ENCODE measurements at places on chromosomes 11 and 22.

- DNase-seq, result no peak
Measured at GRCh38 chr11:125304136-125304535, 139.6 kb downstream of the PKNOX2 start.

- DNase-seq, result no peak
Measured at GRCh38 chr11:59532620-59533019, 21.3 kb downstream of the OR4D9 start.

- no peak for DNase-seq
Measured at GRCh38 chr11:129048911-129049310, 106.2 kb upstream of the TP53AIP1 start.

GRCh38 chr11:83448686-83449085 lies 162.5 kb upstream of the CCDC90B start:
- no peak for DNase-seq

DNA sequence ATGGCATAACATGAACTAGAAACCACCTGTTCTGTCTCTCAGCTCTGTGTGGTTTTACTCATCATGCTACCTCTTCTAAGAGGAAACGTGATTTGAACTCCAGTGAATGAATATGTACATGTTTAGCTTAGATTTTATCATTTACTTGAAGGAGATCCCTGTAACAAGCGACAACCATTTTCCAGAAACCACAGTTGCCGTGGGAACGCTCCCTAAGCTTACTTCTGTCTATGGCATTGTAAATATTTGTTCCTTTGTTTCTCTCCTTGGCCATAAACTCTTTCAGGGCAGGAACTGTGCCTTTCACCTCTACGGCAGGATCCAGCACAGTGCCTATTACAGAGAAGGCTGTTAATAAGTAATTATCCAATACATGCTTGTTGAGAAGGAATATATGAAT lies 17.1 kb upstream of the TPH1 start:
- DNase-seq, result no peak

DNA sequence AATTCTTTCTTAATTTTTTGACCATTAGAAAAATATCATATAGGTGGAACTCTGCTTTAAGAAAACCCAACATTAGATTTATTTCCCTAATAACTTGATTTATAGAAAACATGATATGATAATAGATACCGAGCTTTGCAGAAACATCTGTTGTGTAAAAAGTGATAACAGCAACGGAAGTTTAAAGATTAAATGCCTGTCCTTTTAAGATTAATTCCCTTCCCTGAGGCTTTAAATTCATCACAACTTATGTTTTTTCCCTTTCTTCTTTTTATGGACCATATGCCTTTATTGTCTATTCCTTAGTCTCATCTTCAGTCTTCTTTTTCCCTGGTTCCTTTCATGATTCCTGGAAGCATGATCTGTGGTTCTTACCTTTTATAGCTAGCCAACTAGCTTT lies 1.9 kb downstream of the USP47 start:
- no peak for DNase-seq

DNA sequence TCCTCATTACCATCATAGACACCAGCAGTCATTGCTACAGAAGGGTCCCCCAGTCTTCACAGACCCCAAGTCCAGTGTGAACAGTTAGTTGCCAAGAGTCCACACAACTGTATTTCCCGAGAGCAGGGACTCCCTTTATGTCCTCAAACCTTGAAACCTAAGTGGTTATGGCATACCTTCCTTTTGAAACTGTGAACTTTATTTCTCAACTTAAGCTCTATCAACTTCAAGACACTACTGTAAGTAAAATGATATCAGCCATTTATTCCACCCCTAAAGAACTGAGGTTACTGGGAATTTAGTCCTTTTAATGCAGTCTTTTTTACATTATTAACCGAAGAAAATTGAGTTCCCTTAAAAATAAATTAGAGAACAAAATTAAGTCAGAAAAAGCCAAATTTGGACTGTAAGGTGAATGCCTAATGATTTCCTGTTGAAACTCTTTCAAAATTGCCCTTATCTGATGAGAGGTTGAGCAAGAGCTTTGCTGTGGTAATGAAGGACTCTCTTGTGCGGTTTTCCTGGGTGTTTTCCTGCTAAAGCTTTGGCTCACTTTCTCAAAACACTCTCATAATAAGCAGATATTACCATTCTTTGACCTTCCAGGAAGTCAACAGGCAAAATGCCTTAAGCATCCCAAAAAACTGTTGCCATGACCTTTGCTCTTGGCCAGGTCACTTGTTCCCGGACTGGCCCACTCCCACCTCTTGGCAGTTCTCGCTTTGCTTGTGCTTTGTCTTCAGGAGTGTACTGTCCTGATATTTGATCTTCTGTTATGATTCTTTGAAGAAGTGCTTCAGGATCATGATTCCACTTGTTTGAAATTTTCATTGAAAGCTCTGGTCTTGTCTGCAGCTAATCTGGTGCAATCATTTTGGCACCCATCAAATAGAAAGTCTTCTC lies 765.4 kb upstream of the ANO3 start:
- DNase-seq, result no peak

DNA sequence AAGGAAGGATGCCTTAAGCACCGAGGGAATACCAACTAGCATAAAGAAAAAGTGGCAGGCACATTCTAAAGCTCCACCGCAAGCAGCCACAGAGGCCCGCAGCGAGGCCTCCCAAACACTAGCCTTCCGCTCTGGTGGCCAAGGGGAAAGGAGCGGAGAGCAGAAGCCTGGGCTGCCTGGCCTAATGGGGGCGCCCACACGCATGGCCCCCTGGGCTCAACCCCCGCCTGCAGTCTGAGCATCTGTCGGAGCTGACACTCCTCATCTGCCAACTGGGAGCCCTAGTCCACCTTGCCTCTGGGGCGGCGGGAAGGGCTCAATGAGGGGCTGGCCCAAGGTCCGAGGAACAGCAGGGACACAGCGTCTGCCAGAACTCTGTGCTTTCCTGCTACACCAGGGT lies 50.1 kb upstream of the WNT11 start:
- no peak for DNase-seq

GRCh38 chr11:14529951-14530350 lies 9.8 kb upstream of the PSMA1 start:
- no peak for DNase-seq

DNA sequence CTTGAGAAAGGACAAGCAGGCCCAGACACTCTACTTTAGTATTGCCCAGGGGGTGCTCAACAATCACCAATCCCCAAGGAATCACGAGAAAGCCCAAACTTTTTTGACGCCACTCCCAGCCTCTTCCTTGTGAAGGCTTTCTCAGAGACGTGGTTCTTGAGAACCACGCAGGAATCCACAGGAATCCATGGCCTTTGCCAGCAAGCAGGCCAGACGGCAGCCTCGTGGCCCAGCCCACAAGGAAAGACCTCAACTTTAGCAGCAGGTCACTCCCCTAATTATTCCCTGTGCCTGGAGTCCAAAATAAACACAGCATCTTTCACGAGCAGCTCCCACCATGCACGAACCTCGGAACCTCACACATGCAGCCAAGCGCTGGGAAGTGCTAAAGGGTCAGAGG lies 104.2 kb downstream of the WT1 start:
- DNase-seq, result no peak

GRCh38 chr22:30104501-30105156 lies 24.4 kb downstream of the HORMAD2 start:
- DNase-seq, result no peak

DNA sequence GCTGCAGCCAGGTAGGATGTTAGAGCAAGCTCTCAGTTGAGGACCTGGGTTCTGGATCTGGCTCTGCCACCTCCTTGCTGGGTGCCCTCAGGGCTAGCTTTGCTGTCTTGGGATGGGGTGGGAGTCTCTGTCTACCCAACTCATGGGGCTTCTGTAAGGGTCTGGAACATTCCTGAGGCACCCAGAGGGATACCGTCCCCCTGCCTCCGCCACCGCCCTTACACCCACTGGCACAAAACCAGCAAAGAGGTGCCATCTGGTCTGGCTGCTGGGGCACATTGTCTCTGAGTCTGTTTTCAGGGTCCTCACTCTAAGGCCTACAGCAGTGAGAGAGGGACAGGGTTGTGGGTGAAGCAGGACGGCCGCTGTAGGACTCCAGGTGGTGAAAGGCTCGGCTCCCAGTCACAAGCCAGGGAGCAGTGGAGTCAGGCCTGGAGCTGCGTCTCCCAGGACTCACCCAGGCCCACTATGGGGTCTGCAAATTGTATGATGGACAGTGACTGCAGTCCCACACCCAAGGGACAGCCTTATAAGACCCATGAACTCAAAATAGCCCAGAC lies 84.9 kb downstream of the MORC2 start:
- no peak for DNase-seq

DNA sequence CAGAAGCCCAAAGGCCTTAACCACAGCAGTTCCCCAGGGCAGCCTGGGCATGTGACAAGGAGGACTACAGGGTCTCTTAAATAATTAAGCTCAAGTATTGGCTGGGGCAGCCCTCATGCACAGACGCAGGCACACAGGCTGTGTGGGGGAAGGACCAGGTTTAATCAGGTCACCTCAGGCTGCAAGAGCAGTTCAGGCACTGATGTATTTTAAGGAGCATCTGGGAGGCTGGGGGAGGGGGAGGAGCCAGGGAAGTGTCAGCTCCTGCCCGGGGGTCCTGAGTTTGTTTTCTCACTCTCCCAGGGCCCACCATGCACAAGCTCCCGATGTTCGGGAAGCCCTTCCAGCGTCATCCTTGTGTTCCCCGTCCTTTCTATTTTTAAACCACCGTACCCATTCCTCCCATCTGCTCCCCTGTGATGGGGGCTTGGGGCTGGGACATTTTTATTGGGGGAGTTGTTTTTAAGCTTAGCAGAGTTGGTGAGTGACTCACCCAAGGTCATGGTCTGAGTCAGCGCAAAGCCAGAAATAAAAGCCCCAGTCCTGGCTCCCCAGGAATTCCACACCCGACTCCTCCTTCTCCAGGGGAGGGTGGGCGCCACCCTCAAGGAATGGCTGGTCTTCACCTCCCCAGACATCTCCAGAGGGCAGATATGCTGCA lies 2.4 kb downstream of the CSDC2 start:
- no peak for DNase-seq

DNA sequence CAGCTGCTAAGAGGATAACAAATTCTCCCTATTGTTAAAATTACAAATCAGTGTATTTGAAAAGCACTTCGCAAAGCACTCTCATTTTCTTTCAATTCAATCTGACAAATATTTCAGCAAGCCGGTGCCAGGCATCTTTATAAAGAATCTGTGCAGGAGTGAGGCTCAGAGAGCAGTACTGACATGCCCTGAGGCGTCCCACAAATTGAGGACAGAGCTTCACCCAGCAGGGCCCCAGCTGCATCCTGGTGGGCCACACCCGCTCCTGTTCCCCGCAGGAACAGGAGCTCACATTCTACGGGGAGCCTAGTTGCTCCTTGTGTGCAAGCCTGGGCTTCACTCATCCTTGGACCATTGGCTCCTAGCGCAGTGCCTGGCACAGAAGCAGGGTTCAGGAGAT lies 60.9 kb upstream of the EIF3D start:
- no peak for DNase-seq

DNA sequence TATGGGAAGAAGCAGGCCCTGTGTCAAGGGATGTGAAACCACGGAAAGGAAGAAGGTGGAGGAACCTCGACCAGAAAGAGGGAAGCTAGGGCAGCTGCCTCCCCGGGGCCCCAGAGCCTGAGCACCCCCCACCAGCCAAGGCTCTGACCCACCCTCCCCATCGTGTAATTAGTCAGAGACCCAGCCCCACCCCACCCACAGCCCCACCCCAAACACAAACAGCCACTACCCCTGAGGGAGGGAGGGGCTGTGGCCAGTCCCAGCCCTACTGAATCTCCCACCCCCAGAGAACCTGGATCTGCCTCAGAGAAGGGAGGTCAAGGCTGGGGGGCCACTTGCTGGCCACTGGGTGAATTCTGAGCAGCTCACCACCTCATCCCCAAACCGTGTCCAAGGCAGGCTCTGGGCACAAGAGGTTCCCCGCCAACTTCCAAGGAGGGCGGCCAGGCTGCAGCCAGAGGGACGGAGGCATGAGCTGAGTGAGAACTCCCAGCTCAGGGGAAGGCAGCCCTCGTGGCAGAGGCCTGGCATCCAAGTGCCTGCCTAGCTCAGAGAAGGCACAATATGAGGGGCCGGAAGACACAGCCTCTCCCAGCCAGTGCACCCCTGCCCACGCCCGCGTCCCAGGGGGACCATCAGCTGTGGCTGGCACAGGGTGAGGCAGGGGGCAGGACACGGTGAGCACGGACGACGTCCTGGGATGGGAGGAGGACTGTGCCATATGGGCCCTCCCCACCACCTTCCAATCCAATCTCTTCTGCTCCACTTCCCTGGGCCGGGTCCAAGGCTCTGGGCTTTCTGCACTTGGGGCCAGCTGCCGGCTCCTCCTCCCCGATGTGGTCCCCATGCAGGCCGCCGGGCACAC lies 2.7 kb downstream of the PLXNB2 start:
- DNase-seq, result no peak

GRCh38 chr11:115129473-115130289 lies 374.5 kb downstream of the CADM1 start:
- DNase-seq, result no peak

DNA sequence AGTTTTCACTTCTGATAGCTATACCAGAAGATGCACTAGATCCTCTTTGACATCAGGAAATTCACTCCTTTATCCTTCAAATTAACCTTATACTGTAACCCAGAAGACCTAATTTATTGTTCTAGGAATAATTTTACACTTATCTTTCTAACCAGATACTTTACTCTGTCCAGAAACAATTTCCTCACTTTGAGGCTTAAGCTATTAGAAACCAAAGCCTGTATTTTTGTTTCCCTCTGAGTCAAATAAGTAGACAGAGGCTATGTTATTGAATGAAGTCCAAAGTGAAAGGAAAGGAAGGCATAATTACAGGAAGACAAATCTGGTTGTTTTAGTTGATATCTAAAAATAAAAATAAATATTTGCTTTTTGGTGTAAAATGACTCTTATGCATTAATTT lies 2.2 kb downstream of the OR51V1 start:
- no peak for DNase-seq

DNA sequence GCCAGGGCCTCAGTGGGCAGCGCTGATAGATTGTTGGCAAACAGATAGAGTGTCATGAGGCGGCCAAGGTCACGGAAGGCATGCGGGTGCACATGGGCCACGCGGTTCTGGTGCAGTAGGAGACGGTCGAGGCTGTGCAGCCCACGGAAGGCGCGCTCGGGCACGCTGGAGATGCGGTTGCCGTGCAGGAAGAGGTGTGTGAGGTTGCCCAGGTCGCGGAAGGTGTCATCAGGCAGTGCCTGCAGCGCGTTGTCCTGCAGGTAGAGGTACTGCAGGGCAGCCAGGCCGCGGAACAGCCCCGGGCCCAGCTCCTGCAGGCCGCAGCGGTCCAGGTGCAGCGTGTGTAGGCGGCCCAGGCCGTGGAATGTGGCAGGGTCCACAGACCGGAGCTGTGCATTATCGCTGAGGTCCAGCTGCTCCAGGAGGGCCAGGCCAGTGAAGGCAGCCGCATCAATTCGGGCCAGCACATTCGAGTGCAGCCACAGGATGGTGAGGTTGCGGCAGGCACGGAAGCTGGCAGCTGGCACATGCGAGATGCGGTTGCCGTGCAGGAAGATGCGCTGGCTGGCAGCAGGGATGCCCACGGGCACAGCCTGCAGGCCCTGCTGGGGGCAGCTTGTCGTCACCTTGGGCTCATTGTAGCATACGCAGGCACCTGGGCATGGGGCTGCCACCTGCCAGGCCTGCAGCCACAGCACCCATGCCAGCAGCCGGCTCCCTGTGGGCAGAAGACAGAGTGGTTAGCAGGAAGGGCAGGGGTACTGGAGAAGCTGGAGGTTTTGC lies 25.5 kb downstream of the RTN4R start:
- no peak for DNase-seq

- DNase-seq, result no peak
Measured at GRCh38 chr22:47422736-47423135, 660.3 kb downstream of the TBC1D22A start.

- DNase-seq, result no peak
Measured at GRCh38 chr11:27200779-27201453, 160.3 kb downstream of the BBOX1 start.

All from T follicular helper cell (primary cell).